Endothelial cell (in vitro differentiated cells): ENCODE measurements at places on chromosomes 12 and 14.

- DNase-seq, result no peak
Observed at GRCh38 chr14:70190156-70190555, 1.4 kb upstream of the SLC8A3 start.

- DNase-seq, result no peak
Observed at GRCh38 chr14:32706721-32707519, 231.8 kb upstream of the NPAS3 start.

DNA sequence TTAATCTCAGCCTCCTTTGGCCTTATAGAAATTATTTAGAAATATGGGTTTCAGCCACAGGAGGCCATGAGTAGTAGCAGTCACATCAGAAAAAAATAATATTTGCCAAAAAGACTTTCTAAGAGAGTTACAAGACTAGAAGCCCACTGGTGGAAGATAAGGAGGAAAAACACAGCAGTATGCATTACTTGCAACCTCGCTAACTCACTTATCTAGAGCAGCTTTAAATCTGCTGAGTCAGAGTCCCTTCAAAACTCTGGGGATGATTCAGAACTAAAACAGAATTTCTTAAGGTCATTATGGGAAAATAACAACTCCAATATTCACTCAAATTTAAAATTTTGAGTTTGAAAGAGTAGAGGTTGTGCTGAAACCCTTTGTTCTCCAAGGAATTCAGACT lies 6.2 kb downstream of the OR4K17 start:
- DNase-seq, result no peak

DNA sequence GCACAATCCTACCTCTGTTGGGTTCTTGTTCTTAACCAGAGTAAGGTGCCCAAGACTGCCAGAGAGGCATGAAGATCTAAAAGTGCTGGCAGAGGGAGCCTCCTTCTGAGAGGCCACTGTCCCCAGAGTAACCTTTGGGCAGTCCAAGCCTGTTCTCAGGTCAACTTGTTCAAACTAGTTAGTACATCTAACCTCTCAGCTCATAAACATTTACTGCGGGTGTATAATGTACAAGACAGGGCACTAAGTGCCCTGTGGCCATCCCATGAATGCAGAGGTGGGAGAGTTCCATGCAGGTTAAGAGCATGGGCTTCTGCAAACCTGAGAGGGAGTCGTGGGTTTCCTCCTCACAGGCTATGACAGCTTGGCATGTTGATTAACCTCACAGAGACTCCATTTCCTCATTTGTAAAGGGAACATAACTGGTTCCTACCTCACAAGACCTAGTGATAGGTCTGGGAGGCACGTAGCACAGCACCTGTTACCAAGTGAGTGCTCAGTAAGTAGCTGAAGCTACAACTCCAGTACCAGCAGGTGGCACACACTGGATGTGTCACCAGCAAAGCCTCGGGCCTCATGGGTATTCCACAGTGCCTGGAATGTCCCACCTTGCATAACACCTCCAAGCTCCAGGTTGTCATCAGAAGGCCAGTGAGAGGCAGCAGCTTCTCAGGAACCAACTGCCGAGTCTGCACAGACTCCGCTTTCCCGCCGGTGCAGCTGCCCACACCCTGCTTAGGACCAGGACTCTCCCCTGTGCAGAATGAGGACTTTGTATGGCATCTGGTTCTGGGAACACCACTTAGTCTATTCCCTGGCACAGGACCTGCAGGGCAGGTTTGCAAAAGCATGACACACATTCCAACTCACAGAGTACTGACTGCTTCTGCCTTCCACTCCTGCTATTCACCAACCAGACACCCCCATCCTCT lies 4.4 kb downstream of the VDR start:
- no peak for DNase-seq
